ENCODE measurements at places on chromosomes 2 and 18.

DNA sequence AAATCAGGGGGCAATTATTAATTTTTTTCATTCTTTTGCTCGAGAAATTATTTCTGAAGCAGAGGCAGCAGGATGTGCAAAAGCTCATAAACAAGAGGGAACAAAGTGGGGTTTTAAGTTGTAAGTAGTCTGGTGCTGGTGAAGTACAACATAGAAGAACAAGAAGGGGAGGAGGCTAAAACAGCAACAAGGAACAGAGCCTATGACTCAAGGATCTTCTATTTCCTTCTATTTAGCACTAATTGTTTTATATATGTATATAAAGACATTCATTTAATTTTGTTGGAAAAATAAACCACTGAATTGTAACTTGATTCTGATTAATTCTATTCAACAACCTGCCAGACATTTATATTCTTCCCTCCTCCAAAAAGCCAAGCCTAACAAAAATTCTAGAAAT is 35.0 kb downstream of the YES1 start:
- DNase-seq, result no peak

- no peak for DNase-seq
Measured at GRCh38 chr2:119311371-119311770, 55.3 kb downstream of the C2orf76 start.

DNA sequence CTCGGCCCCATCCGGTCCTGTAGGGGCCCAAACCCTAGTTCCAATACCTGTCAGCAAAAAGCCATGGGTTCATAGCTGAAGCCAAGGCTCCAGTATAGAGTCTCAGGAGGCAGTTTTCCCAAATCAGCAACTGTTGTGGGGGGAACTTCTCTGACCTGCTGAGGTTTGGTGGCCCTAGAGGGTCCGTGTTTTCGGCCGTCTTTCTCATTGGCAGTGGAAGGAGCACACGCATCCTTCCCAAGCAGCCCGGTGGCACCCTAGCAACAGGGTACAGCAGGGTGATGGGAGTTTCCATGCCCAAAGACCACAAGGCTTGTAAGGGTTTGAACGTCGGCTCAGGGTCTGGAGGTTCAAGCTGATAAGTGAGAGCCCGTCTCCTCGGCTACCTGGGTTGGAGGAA is 6.6 kb downstream of the FOSL2 start:
- no peak for DNase-seq

- no peak for DNase-seq
Measured at GRCh38 chr2:120949027-120949956, 213.6 kb downstream of the GLI2 start.

DNA sequence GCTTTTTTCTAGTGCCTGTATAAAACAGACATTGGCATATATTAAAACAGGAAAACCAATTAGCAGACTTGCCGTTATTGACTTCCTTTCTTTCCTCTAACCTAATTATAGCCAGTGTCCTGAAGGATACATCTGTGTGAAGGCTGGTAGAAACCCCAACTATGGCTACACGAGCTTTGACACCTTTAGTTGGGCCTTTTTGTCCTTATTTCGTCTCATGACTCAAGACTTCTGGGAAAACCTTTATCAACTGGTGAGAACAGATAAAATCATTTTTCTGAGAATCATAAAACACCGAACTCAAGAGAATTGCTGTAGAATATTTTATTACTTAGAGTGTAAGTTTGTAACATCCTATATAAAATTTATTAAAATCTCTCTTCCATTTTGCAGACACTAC is 74.3 kb downstream of the SCN2A start:
- DNase-seq, result no peak

- no peak for DNase-seq
Measured at GRCh38 chr2:236949089-236949905, 136.4 kb upstream of the COPS8 start.

- no peak for DNase-seq
Measured at GRCh38 chr2:24815171-24815570, 21.9 kb downstream of the CENPO start.
